Stimulated activated naive CD4-positive, alpha-beta T cell treated with Interleukin-2 at 50 U/mL for 16 hours (primary cell): ENCODE measurements at places on chromosomes 1 and 21.
A peak's percentile ranks its signal among the peaks of the same experiment; 100 is the strongest.

- DNase-seq = peak; percentile 76
These were observed at the start of gene ARHGEF2 for GRCh38 chr1:155978325-155978972. ARHGEF2 (minus strand) TSS chr1:155978547; CDS start chr1:155978427, 120 bp downstream.

DNA sequence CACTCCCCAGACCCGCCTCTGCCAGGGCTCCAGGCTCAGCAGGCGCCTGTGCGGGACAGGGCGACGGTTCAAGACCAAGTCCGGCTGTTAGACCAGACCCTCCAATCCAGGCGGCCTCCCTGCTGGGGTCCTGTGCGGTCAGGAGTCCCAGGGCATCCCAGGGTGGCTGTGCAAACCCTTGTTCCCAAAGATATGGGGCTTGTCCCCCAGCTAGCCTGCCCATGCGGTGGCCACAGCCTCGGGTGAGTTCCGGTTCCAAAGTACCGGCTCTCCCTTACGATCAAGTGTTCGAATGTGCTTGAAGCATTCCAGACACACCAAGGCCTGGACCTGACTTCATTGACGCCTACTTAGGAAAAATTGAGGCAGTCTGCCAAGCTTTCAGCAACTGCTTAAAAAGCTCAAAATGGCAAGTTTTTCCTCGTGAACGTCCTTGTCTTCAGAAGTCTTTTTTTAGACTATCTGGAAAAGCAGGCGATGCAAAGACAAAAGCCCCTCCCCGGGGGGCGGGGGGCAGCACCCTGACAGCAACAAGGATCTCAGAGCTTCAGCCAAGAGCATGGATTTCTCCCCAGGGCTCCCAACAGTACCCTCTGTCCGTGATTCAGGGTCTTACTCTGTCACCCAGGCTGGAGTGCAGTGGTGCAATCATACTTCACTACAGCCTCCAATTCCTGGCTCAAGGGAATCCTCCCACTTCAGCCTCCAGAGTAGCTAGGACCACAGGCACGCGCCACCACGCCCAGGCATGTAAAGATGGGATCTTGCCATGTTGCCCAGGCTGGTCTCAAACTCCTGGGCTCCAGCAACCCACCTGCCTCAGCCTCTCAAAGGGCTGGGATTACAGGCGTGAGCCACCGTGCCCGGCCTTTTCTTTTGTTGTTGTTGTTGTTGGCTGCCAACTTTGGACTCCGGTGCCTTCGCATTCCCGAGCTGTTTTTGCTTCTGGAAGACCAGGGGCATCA lies 2.3 kb downstream of the FAAP20 start:
- no peak for DNase-seq

GRCh38 chr1:79603843-79604242 lies 597.3 kb upstream of the ADGRL4 start:
- DNase-seq = no peak

DNA sequence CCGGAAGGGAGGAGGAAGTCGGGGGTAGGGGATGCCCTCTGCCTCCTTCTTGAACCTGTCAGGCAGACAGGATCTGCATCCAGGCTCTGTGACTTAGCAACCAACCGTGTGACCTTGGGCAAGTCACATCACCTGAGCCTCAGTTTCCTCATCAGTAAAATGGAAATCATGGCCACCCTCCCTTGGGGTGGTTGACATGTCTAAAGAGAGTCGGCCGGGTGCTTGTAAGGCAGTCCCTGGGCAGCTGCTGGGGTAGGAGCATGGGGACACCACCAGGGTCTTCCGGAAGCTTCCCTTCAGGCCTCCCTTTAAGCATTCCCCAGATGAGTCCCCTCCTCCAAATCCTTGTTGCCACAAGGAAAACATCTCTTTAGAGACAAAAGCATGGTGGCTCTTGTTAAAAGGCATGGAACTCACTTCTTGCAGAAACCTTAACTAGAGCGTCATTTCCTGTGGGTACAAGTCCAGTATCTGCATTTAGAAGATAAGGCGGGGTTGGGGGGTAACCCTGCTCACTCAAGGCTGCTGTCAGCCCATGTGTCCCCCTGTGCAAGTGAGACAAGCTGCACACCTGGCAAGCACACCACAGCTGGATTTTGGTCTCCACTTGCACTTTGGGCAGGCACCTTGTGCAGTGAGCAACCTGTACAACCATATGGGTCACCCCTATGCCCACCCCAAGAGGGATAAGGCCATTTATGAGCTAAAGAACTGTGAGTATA lies 10.4 kb downstream of the CLCNKB start:
- no peak for DNase-seq

- no peak for DNase-seq
These were observed 7.3 kb downstream of the SLC44A3 start for GRCh38 chr1:94827434-94827833.

DNA sequence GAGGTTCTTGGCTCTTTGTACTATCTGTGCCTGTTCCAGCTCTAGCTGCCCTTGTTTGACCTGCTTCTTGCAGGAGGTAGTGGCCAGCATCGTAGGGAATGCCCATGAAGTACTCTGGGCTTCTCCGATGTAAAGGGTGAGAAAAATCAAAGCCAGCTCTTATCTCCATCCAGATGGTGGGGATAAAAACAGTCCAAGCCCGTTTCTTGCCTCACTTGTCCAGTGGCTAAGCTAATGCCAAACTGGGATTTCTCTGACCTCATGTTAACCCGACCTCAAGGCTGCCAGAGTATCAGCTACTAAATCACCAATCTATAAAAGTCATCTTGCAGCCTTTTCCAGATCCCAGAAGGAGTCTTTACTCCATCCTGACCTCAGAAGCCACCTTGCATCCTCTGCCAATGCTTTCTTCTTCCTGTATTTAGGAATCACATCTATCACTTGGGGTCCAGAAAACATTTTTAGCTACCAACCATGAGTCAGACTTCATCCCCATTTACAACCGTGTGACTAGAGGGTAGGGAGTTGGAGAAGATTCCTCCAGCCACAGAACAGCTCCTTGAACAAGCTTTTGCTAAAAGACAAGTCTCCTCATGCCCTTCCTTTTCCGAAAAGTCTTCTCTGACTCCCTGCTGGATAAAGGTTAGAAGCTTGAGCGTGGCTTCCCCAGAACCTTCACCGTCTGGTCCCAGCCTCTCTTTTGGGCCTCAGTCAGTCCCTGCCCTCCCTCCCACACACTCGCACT lies 35.9 kb downstream of the KCNC4 start:
- no peak for DNase-seq

DNA sequence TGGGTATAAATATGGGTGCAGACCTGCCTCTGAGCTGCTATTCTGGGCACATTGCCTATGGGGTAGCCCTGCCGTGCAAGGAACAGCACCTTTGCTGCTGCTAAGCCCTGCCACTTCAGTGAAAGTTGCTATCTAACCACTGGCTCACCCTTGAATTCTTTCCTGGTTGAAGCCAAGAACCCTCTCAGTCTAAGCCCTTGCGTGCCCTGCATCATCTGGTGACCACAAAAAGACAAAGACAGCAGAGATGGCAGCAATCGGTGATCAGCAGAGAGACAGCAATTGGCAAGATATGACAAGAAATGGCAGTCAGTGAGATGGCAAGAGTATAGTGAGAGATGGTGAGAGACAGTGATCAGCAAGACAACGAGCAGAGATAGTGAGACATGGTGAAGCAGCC lies 418.3 kb downstream of the MATN1 start:
- DNase-seq = no peak

- DNase-seq = no peak
These were observed 639 bp upstream of the IPO9 start for GRCh38 chr1:201828217-201828819.

DNA sequence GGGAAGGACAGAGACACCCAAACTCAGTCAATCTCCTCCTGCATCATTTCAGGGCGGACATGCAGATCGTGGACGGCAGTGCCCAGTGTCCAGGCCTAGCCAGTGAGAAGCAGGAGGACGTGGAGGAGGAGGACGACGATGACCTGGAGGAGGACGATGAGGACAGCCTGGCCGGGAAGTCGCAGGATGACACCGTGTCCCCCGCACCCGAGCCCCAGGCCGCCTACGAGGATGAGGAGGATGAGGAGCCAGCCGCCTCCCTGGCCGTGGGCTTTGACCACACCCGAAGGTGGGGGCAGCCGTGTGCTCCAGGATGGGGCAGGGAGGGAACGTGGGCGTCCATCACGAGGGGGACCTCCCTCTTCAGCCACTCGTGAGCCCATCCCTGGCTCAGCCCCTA lies 23.6 kb upstream of the ARHGEF16 start:
- no peak for DNase-seq

DNA sequence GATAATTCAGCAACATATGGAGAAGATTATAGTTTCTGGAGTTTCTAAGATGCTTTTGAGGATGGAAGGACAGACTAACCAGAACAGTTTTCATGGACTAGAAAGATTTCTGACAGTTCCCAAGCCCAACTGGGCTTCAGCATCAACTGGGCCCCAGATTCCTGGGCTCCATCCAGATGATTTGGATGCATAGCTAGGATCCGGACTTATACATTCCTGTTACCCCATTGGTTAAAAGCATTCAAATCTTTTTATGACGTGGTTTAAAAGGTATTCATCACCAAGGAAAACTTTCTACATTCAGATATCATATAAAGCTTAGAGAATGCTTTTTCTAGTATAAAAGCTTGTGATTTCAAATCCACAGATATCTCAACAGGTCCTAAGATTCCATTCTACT lies 29.7 kb downstream of the TSHB start:
- DNase-seq = no peak

- DNase-seq = no peak
These were observed 119.9 kb upstream of the LHX8 start for GRCh38 chr1:75014250-75014649.

GRCh38 chr21:31733551-31734149 lies 1.7 kb upstream of the SCAF4 start:
- DNase-seq = no peak

GRCh38 chr1:43822040-43822690 lies 111.4 kb upstream of the ARTN start:
- DNase-seq = no peak

- DNase-seq = no peak
These were observed 75.3 kb downstream of the S1PR1 start for GRCh38 chr1:101312147-101312546.

- no peak for DNase-seq
These were observed 3.9 kb upstream of the KRTAP10-6 start for GRCh38 chr21:44596068-44596725.

- no peak for DNase-seq
These were observed 66.1 kb downstream of the LGR6 start for GRCh38 chr1:202259705-202260104.

DNA sequence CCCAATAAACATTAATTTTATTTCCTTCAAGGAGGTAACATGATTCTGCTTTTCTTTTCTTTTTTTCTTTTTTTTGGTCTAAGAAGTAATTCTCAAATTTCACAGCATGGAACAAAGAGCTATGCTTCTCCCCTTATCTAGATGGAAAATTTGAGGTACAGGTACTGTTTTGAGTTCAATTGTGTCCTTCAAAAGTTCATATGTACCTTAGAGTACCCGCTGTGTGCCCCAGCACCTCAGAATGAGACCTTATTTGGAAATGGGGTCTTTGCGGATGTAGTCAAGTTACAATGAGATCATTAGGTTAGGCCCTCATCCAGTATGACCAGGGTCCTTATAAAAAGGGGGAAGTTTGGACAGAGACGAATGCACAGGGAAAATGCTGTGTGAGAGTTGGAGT lies 22.0 kb downstream of the ELAPOR1 start:
- no peak for DNase-seq

GRCh38 chr1:96538111-96538641 lies 183.4 kb upstream of the PTBP2 start:
- no peak for DNase-seq

GRCh38 chr1:224141693-224142092 lies 27.8 kb downstream of the FBXO28 start:
- no peak for DNase-seq

GRCh38 chr1:53050310-53050709 lies 11.7 kb upstream of the PODN start:
- DNase-seq = no peak

- DNase-seq = no peak
These were observed 198.5 kb downstream of the DYRK1A start for GRCh38 chr21:37564924-37565529.

DNA sequence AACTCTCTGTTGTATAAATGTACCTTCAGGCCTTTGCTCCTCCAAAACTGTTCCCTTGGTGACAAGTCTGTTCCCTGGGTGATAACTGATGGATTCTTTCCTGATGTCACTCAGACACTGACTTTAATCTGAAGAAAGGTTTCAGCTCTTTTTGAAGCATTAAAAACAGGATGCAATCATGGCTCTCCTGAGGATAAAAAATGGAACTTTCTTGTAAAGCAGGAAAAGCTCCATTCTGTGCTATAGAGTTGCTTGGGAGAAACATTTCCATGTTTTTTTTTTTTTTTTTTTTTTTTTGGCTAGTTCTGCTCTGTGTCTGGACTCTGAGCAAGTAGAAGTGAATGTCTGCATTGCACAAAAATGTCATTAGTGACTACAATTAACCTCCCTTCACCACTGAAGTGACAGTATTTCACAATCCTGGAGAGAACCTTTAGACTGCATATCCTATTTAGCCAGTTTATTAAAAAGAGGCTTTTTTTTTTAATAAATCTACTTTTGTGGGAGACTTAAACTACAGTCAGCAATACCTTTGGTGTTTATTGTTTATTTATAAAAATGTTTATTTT lies 101.7 kb upstream of the PRMT6 start:
- no peak for DNase-seq

GRCh38 chr1:245448975-245449431 lies 294.2 kb downstream of the KIF26B start:
- no peak for DNase-seq

GRCh38 chr1:8962812-8963530 lies 17.3 kb downstream of the CA6 start:
- no peak for DNase-seq

DNA sequence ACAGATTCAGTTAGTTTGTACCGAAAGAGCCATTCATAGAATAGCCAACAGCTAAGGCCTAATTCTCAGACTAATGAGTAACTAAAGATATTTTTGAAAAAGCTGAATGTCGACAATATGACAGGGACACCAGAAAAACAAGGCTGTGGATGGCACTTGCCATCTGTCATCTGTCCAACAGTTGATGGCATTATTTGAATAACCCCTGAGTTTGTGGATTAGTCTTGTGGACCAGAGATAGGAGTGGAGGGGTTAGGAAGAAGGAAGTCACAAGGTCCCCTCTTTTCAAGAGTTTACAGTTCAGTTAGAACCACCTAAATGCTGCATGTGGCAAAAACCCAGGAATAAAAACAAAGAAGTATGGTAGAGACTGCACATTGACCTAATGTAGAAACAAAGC lies 356.5 kb upstream of the DUSP10 start:
- no peak for DNase-seq

- no peak for DNase-seq
These were observed 29.5 kb downstream of the TLCD4 start for GRCh38 chr1:95146637-95147036.

GRCh38 chr1:82923931-82924330 lies 1075.0 kb downstream of the TTLL7 start:
- DNase-seq = no peak

- DNase-seq = peak; percentile 29
These were observed 296.1 kb downstream of the PTPRC start for GRCh38 chr1:198934901-198935305.

- DNase-seq = peak; percentile 42
These were observed 4.4 kb upstream of the BARHL2 start for GRCh38 chr1:90721210-90722194.

- no peak for DNase-seq
These were observed 124.3 kb downstream of the NOS1AP start for GRCh38 chr1:162193815-162194214.

GRCh38 chr1:214404154-214404553 lies 123.2 kb downstream of the SMYD2 start:
- no peak for DNase-seq

- no peak for DNase-seq
These were observed 14.2 kb upstream of the LRRC8D start for GRCh38 chr1:89806616-89807015.
